ENCODE measurements at places on chromosomes 6 and 20. TPM values are rescaled to one million over a fixed set of nuclear protein-coding genes. Genes with fewer than 3 reads are reported as not detected.

DNA sequence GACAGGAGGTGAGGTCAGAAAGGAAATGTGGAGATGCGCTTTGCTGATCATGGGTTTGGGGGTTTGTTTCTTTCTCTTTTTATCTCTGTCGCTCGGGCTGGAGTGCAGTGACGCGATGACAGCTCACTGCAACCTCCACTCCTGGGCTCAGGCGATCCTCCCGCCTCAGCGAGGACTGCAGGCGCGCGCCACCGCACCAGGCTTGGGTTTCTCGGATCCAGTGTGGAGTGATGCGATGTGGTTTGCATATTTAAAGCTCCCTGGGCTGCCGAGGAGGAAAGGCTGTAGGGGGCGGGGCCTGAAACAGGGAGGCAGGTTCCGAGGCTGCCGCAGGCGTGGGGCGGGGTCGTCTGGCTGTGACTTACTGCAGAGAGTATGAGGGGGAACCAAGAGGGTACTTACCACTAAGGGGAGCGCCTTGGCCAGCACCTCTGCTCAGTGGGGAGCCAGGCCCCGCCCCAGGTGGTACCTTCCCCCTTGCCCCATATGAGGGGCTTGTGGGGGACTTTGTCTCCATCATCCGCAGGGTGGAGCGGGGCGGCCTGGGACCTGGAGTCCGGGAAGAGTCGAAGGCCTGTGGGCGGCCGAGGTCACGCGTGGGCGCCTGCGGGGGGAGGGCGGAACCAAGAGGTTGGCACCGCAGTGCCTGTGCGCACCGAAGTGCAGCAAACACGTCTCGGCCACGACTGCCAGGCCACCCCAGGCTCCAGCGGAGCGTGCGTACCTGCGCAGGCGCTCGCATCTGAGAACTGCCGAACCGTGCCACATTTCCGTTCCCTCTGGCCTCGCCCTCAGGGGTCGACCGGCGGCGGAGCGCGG, 12.7 kb upstream of the BAK1 start:
- no peak for DNase-seq

DNA sequence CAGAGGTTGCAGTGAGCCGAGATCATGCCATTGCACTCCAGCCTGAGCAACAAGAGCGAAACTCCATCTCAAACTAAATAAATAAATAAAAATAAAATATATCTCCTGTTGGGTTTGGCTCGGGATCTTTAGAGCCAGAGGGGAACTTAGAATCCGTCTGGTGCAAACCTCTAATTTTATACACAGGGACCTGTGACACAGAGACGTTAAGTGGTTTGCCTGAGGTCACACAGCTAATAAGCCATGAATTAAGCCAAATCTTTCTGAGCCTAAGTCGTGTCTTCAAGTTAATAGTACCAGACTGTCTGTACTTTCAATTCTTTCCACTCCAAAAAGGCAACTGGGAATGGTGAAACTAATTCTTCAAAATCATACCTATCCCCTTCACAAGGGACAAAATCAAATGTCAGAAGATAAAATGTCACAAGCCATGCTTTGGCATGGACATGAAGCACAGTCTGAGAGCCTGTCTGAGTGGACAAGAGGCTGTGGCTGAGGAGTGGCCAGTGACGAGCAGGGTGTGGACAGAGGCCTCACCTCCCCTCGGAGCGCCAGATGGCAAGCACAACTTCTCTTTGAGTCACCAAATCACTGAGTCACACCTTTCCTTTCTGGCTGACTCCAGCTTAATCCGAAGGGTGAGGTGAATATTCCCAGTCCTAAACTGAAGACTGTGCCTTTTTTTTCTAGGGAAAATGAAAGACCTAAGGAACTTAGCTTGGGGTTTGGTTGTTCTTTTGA, 177.4 kb downstream of the TFAP2A start:
- DNase-seq = peak; percentile 67

GRCh38 chr6:52284131-52284459, 447 bp downstream of the MCM3 start:
- peak; percentile 43 for DNase-seq

DNA sequence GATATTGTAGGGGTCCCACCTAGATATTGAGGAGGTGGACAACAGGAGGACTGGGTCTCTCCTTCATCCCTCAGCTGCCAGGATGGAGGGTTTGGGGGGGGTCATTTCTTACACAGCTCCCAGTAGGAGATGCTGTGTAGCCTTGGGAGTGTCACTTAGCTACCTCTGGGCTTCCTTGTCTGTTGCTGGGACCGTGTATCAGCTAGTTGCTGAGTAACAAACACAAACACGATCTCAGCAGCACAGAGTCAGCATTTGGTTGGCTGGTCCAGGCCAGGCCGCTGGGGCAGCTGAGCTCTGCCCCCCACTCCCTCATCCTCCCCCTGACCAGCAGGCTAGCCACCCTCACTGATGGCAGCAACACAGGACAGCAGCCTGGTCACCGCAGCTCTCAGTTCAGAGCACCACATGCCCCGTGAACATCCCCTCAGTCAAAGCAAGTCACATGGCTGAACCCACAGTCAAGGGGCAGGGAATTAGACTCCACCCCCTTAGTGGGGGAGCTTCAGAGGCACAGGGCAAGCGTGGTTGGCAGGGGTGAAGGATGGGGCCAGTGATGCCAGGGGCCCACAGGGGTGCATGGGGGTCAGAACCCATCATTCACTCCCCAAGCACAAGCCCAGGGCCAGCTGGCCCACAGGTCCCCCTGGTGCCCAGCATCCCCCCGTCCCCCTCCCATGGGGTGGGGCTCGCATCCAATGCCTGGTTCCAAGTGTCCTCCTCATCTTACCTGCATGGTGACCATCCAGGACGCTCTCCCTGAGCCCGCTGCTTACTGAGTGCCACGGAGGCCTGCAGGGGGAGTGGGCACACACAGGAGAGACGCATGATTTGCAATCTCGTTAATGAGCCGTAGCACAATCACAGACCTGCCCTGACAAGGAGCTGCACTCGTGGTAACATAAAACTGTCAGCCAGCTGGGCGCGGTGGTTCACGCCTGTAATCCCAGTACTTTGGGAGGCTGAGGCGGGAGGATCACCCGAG, 112.4 kb downstream of the TAF4 start:
- DNase-seq = no peak

Gene RUNX2
- total RNA-seq = 23.5 TPM

Gene SIM1
- total RNA-seq = 2.2 TPM

DNA sequence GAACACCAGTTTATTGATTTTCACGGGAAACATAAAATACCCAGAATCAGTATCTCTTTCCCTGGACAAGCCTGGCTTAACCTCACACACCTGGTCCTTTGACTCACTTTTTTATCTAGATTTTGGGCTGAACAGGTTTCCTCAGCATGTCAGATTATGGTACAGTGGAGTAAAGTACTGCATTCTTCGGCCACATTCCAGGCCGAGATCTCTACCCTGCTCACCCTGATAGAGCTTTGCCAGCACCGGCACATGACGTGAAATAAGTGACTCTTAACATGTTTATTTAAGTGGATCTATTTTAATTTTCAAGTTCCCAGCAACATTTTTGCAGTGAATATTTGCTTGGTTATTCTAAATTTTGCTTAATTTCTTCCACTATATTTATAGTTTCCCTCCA, 79.0 kb upstream of the POPDC3 start:
- no peak for DNase-seq

- DNase-seq = no peak
Measured at GRCh38 chr6:46113370-46113769, 16.4 kb upstream of the ENPP4 start.

Gene GPR6
- not detected for total RNA-seq

Gene CYP39A1
- 0.13 TPM for total RNA-seq

- DNase-seq = no peak
Measured at GRCh38 chr6:108836061-108836460, 12.2 kb upstream of the ARMC2 start.

Gene DSP
- total RNA-seq = 5.5 TPM

DNA sequence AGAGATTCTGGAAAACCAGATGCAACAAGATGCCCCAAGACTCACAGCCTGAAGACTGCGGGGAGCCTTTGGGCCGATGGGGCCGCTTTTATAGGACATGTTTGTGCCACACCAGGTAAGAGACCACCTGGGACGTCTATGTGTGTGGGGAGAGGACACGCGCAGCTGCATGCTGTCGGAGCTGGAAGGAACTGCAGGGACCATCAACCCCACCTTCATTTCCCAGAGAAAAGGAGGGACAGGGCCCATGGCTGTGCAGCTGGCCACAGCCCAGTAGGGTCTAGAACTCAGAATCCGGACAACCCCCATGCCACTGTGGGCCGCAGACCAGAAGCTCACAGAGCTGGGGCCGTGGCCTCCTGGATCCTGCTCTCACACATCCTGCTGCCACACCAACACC, 100.3 kb upstream of the MPC1 start:
- no peak for DNase-seq

Gene HSPA12B
- total RNA-seq = not detected

Gene CCN6
- total RNA-seq = not detected

- DNase-seq = peak; percentile 79
Measured at GRCh38 chr6:119036081-119036480, 42.4 kb downstream of the FAM184A start.

- no peak for DNase-seq
Measured at GRCh38 chr6:132812756-132813172, 1.6 kb upstream of the RPS12 start.

DNA sequence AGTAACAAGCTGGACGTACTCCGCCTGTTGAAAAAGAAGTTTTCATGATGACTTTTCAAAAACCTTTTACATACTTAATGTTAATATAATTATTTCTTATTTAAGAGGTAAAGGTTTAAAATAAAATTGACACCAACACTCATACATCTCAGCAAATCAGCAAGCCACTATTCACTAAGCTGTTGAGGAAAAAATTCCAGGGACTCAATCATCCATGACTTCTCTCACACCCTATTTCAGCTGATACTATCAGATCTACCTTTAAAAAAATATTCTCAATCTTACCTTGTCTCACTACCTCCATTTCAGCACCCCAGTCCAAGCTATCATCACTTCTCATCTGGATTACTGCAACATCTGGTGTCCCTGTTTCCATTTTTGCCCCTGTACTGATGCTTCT, 109.3 kb downstream of the HACE1 start:
- no peak for DNase-seq

DNA sequence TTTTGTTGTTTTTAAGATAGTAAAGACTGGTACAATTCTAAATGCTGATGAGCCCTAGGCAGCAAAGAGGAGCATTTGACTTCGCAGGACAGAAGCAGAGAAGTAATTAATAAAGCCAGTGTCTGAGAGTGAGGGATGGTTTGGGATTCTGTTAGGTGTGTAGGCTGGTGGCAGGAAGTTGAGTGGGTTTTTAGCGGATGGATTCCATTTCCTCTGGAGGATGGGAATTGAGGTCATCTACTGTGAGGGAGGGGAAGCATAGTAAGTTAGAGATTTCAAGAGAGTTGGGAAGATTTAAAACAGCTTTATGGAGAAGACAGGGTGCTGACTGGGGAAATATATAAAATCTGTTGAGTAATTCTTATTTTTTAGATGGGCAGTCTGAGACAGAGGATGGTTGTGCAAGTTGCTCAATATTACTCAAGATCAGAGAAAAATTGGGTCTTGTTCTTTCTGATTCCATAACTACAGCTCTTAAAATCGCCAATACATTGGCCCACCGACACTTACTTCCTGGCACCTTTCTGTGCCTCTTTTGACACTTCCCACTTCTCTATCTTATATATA, 48.8 kb downstream of the PRL start:
- no peak for DNase-seq

- no peak for DNase-seq
Measured at GRCh38 chr20:42442716-42443115, 747.0 kb downstream of the PTPRT start.

DNA sequence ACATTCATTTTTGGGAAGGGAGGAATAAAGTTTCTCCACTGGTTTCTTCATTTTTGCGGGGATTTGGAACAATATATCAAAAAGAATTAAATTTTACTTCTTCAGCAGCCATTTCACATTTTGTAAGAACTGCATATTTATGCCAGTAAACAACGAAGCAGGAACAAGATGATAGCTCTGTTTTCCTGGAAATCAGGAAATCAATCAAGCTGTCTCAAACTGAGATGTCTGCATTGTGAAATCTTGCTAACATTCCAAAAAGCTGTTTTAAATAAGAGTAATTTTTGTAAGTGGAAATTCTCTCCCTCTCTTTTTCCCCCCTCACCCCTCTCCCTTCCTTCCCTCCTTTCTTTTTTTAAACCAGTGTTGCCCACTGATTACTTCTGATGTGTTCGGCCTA, 20.0 kb downstream of the MAPK13 start:
- no peak for DNase-seq

- DNase-seq = no peak
Measured at GRCh38 chr6:34468378-34468892, 2.6 kb downstream of the PACSIN1 start.

All from LHCN-M2 (cell line).